NCI-H526 treated with DMSO at 0.1 percent for 48 hours (cell line): ENCODE measurements at places on chromosomes 1 and 21.

DNA sequence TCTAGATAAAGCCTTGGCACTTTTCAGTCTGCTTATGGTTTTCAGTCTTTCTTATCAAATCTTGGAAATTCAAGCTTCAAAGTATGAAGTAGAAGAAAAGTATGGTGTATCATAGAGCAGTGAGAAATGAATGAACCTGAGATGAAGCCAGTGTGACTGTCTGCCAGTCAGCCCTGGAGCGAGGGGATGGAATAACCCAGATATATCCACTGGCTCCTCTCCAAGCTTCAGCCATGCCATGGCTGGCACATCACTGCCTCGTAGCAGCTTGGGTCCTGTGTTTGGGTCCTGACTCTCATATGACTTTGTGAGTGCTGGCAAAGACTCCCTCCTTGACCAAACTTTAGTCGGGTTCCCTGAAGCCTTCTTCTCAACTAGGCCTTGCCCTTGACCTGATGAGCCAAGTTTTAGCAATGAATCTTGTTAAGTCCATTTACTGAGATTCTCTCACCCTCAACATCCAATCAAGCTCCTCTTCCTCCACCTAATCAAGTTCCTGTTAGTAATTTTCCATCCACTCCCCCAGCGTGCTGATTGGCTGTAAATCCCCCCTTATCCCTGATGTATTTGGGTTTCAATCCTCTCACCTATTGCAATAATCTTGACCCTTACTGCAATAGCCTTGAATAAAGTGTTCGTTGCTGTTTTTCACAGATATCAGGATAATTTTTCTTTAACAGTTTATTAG, 62.5 kb upstream of the PRDX6 start:
- no peak for DNase-seq

GRCh38 chr1:29802181-29803068, 566.1 kb downstream of the PTPRU start:
- DNase-seq, result no peak

DNA sequence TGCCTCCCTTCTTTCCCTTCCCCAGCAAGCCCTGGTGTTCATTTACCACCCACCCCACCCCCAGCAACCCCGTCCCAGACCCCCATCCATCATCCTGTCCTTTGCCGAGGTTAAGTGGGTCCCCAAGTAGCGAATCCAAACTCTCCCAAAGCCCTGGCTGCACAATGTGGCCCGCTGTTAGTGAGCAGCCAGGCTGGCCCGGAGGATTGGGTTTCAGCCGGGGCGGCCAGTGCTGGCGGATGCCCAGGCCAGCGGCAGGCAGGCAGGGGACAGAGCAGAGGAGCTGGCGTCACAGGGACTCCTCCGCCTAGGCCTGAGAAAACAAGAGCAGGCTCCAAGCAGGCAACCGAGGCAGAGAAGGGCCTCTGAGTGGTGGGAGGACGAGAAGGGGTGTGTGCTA, 61.4 kb downstream of the EPHB2 start:
- no peak for DNase-seq

DNA sequence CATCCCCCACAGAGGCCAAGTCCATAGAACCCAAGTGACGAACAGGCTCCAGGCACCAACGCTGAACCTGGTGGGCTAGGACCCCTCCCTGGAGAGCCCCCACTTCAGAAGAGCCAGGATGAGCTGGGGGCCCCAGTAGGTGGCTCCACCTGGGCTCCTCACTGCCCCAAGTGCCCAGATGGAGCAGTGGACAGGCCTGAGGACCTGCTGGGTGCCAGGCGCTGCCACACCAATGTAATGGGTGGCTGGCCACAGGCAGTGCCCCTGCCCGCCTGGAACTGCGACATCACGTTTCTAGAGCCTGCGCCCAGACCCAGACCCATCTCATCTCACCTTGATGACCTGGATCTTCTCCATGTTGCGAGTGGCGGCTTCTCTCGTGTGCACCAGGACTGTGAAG, 5.6 kb downstream of the MAD2L2 start:
- DNase-seq, result no peak

DNA sequence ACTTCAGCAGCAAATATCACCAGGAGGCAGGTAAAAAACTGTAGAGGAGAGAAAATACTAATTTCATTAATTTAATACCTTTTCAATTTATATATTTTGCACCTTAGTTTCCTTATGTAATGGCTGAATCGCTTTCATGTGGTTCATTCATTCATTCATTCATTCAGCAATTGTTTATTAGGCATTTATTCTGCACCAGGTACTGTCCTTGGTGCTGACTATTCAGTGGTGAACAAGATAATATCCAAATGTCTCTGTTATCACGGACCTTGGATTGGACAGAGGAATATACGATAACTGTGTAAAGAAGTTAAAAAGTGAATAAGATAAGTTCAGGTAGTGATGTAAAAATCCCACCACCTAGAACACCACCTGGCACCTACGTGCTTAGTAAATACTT, 28.8 kb downstream of the TSPAN2 start:
- DNase-seq, result no peak

DNA sequence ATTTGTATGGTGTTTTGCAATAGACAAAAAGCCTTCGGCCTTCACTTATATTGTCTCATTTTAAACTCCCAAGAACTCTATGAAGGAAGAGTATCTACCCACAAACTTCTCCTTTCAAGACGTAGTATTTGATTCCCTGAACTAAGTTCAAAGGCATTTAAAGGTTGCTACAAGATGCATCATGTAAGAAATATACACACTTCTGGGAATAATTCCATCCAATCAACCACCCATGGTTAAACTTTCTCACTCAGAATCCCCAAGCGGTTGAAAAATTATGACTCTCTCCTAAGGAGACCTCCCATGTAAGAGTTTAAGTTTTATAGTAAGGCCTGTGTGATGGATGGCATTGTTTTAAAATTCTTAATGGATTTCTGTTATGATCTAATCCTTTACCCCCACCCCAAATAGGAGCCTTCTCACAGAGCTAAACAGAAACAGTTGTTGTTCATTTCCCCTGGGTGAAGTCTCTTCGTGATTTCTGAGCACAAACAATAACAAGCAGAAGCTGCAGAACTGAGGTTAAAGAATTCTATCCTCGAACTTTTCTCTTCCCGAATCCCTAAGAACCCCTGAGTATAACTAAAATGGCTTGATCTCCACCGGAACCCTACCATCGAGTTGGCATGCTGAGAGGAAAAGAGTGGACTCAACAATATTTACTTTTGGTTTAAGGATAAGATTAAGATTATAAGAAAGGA, 185.0 kb downstream of the TGFBR3 start:
- DNase-seq, result no peak

DNA sequence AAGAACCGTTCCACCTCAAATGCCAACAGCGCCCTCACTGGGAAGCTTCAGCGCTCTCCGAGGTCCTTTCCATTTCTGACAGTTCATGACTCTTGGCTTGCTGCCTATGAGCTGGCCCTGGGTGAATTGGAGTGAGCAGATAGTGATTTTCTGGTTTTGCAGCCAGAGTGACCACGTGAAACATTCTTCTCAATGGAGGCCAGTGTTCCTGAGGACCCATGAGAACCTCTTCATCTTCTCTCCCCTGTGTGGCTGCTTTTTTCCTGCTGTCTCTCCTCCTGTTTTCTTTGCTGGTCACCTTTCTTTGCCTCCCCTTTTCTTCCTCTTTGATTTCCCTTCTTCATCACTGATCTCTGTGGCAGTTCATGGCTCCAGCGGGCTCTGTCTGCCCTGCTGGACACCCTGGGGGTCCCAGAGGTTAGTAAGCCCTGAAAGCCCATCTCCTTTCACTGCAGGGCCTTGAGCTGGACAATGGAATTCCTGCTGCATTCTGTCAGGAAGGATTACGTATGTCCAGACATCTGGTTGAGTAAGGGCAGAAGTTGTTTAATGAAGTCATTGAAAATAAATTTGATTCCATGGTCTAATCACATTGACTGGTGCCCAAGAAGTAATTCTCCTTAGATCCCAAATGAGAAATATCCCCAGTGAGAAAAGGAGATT, 29.9 kb downstream of the VASH2 start:
- DNase-seq, result no peak

GRCh38 chr1:10529765-10530164, 55.0 kb downstream of the PEX14 start:
- DNase-seq, result no peak

DNA sequence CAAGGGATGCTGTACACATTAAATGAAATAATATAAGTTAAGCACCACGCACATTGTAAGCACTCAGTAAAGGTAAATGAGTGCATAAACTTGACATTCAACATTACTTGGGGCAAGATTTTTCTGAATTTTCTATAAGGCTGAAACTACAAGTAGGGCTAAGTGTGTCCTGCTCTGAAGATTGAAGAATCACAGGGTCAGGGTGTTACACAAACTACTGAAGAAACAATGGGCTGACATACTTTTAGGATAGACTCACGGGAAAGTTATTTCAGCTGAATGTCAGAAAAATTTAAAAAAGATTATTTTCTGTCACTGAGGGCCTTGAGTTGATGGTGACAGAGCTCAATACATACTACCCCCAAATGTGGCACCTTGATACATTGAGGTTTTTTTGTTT, 644.2 kb upstream of the PLXNA2 start:
- DNase-seq, result no peak

GRCh38 chr21:36909423-36909822, 57.0 kb downstream of the HLCS start:
- no peak for DNase-seq

- DNase-seq, result no peak
These were observed 108.7 kb downstream of the EPHB2 start for GRCh38 chr1:22819361-22819760.
